ENCODE measurements at places on chromosomes 2 and 18. TPM values are rescaled to one million over a fixed set of nuclear protein-coding genes. Genes with fewer than 3 reads are reported as not detected.

GRCh38 chr2:98301469-98301868, 44.8 kb upstream of the CNGA3 start:
- no peak for DNase-seq

- no peak for DNase-seq
Observed at GRCh38 chr2:60509066-60509465, 44.4 kb downstream of the BCL11A start.

The EN1 gene
- not detected for total RNA-seq

DNA sequence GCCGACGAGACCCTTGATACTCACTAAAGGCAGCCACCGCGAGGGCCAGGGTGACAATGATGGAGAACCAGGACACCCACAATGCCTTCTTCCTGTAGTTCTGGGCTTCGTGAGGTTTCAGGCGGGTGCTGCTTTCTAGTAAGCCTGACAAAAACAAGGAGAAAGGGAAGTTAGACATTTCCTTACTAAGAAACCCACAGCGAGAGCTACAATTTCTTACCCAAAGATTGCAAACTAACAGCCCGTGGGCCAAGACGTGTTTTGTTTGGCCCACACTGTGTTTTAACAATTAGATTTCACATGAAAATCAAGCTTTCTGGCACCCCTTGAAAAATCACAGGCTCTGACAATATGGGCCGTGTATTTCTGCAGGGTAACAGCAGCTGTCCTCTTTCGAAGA, 5.6 kb downstream of the TMEM163 start:
- no peak for DNase-seq

- no peak for DNase-seq
Observed at GRCh38 chr18:24362757-24363156, 34.9 kb downstream of the OSBPL1A start.

The TFCP2L1 gene
- 6.4 TPM for total RNA-seq

DNA sequence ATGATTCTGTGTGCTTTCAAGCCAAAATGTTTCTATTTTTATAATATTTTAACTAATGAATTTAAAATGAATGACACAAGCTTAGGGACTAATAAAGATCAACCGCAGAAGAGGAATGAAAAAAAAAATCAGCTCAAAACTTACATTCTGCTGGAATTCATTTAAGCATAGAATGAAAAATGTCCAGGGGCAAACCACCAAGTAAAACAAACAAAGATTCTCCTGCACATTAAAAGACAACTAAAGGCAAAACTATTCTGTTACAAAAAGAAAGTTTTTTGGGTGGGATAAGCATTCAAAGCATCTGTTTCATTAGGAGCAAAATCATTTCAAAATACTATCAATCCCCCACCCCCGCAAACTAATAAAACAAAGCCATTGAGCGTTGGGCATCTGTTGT, 99.3 kb upstream of the SOX11 start:
- no peak for DNase-seq

- DNase-seq = peak; percentile 58
Observed at GRCh38 chr2:152189622-152190495, 14.3 kb upstream of the STAM2 start.

DNA sequence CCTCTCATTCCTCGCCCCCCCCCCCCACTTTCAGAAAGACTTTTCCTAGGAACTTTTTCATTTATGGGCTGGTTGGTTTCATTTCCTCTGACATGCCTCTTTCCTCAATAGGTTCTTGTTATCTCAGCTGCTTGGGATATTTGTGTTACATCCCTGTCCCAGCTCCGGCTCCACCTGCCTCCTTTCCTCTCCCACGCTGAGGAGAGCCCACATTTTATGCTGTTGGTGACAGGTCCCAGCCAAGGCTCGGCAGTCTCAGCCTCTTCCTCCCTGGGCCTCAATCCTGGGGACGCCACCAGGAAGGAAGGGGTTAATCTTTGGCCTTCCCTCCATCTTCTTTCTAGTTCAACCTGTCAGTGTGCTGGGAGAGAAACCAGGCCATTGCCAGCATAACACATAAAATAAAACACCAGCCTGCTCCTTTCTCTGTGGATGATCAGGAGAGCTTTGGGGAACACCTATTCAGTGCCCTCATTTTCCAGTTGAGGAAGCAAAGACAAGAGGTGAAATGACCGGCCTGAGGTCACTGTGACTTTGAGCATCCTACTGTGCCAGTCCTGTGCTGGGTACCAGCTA, 216.9 kb upstream of the TNP1 start:
- no peak for DNase-seq

DNA sequence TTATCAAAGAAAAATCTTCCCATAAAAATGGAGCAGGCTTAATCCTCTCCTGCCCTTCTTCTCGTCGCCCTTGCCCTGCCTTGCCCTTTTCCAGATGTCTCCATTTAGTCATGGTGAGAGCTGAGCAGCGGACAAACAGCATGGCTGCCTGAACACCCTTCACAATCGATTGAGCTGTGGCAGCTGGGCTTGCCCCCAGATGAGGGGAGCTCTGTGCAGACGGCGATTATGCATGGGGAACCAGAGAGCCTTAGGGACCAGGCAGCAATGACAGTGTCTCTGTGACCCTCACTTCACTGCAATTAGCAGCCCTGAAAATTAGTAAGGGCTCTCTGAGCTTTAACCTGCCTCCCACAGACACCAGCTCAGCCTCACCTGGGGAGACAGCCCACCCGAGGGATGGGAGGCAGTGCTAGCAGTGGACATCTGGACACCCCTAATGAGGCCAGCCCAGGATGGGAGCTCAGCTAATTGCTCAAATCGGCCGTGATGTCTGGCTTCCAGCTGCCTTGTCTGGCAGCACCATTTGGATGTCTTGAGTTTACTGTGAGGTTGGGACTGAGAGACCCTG, 365.7 kb downstream of the TNS1 start:
- DNase-seq = no peak

DNA sequence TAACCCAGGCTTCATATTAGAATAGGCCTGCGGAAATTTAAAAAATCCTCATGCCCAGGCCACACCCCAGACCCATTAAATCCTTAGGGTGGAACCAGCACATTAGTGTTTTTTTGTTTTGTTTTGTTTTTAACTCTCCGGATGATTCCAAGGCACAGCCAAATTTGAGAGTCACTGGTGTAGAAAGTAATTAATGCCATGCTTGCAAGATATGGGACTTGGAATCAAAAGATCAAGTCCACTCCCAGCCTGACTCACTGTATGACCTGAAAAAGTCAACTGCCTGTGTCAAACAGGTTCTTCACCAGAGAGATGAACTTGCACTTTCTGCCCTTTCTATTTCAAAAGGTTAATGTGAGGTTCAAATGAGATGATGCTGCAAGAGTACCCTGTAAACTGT, 310.3 kb upstream of the LYPD1 start:
- DNase-seq = no peak

DNA sequence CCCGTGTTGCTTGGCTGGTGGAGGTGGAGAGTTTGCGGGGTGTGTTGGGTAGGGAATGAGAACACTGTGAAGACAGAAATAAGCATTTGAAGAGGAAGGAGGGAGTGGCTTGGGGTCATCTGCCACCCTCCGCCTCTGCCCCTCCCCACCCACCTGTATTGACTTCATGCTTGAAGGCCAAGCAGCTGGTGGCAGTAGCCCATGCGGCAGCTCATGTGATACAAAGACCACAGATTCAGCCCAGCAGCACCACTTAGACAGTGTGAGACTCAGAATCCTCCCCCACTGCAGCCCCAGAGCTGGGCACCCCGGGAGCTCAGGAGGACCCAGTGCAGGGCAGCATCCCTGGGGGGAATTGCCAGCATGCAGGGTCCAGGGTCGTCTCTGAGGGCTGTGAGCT, 15.4 kb downstream of the NPPC start:
- DNase-seq = no peak

- DNase-seq = no peak
Observed at GRCh38 chr2:46311651-46312223, 14.5 kb downstream of the EPAS1 start.

The OTOS gene
- not detected for total RNA-seq

GRCh38 chr2:225353579-225354085, 45.9 kb upstream of the NYAP2 start:
- DNase-seq = no peak

The RAPH1 gene
- 39.1 TPM for total RNA-seq

The OTX1 gene
- total RNA-seq = 0.74 TPM

DNA sequence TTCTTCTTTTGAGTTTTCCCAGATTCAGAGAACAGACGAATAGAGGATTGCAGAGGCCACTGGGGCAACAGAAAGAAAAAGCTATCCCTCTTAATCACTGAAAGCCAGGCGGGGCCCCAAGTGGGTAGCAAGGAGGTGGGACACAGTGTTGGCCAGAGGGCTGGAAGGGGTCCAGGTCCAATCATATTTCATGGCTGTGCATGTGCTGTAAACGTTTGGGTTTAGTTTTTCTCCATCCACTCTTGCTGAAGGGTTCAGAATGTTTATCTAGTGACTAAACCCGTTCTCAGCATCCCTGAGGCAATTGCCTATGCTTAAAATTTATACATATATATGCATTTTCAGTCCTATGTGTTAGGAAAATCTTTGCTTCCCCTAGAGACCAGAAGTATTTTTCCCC, 99.4 kb upstream of the EPHA4 start:
- DNase-seq = no peak

DNA sequence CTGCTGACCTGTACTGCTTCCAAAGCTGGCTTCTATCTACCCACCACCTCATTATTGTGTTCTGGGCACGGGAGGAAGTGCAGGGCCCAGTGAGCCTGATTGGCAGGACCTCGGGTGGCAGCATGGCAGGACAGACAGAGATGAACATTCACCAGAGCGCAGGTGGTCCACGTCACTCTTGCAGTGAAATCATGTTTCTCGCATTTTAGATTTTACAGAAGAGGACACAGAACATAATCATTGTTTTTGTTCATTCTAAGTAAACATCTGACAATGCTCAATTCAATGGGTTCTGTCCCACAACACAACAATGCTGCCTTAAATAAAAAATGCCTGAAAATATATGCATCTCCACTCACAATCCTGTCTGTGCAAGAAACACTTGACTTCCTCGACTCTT, 11.5 kb upstream of the BIN1 start:
- no peak for DNase-seq

The TWSG1 gene
- 29.1 TPM for total RNA-seq

- DNase-seq = no peak
Observed at GRCh38 chr2:170222842-170223241, 44.9 kb downstream of the MYO3B start.

GRCh38 chr2:232353660-232354059, 24.9 kb upstream of the ALPP start:
- DNase-seq = no peak

DNA sequence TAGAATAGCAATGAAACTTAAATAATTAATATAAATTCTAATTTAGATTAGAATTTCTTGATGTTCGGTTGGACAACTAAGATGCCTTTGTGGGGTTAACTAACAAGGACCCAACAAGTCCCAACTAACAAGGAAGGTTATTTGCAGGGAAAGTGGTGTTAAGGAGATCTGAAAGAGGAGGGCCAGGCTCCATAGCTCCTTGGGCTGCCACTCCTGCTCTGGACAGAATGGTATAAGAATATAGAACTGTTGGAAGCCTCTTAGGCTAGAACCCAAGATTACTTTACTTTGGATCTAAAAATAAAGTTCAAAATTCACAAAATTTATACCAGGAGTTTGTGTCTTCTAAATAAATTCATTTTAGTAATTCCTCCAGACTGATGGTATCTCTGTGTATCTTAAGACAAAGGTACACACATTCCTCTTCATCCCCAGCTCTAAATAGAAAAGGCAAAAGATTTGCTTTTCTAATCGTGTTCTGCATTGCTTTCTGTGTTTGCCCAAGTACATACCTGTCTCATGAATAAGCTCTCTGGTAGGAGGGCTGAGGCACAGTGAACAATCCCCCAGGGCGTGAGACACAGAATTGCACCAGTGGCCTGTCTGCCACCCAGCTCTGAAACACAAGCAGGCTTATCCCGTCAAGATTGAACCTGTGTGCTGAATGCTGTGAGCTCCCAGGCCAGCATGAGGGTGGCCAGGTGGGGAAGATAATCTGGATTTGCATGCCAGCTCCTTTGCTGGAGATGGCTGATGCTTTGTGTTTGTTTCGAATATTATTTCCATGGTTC, 176.0 kb downstream of the ACKR3 start:
- peak; percentile 11 for DNase-seq

The LBX2 gene
- 0.24 TPM for total RNA-seq

DNA sequence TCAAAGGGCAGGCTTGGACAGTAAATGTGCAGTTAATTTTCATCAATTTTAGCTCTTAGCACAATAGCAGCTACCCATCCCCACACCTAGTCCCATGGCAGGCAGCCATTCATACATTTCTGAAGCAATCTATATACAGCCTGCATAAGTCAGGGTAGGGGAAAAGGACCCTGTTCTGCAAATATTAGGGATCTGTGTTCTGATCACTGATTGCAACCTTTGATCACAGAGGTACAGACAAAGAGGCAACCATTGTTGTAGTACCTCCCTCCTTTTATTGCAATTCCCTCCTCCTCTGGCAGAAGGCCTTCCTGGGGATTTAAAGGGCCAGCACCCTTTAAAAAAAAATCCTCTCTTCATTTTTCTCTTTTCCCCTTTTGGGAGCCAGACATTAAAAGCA, 58.3 kb downstream of the KANSL1L start:
- DNase-seq = peak; percentile 19

DNA sequence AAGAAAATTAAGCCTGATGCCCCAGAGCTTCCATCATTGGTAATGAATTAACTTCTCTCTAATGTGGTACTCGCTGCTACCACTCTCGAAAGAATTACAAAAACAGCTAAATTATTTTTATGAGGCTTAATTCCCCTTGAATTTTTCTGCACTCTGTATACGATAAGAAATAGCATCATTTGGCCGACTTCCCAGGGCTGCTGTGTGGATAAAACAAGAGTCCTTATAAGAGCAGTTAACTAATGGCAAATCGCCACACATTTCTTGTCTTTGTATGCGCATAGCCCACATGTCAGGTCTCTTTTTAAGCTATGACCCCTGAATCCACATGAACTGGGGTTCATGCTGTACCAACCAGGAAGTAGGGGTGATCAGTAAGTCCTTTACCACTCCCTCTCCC, 668.4 kb downstream of the TMEM182 start:
- DNase-seq = no peak

DNA sequence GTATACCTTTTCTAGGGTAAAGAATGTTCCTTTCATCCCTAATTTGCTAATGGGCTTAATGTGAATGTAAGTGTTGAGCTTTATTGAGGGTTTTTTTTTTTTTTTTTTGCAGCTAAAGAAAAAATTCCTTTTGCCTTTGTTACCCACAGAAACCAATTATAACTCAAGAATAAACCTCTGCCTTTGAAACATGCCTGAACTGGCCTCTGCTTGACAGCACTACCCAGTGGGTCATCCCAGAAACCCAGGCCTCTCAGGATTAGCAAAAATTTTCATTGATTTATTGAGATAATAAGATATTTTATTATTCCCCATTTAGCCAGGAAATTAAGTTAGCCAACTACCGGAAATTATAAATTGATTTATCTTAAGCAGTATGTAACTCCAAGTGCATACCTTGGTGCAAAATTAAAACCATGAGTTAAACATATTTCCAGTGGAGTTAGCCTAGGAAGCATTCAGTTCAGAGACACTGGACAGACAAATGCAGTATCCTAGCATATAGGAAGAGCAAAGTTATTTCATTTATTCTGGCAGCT, 67.0 kb upstream of the RASGRP3 start:
- no peak for DNase-seq

The RAB6D gene
- total RNA-seq = not detected

- no peak for DNase-seq
Observed at GRCh38 chr2:100460904-100461530, 9.3 kb upstream of the NMS start.

The GKN1 gene
- not detected for total RNA-seq

GRCh38 chr2:74777161-74777900, 56.6 kb upstream of the HK2 start:
- no peak for DNase-seq

Data from GM23338 (cell line).